ENCODE measurements at places on chromosomes 2 and 18.

- DNase-seq, result peak; percentile 19
Measured at GRCh38 chr2:85185431-85185940, 52.3 kb downstream of the TCF7L1 start.

DNA sequence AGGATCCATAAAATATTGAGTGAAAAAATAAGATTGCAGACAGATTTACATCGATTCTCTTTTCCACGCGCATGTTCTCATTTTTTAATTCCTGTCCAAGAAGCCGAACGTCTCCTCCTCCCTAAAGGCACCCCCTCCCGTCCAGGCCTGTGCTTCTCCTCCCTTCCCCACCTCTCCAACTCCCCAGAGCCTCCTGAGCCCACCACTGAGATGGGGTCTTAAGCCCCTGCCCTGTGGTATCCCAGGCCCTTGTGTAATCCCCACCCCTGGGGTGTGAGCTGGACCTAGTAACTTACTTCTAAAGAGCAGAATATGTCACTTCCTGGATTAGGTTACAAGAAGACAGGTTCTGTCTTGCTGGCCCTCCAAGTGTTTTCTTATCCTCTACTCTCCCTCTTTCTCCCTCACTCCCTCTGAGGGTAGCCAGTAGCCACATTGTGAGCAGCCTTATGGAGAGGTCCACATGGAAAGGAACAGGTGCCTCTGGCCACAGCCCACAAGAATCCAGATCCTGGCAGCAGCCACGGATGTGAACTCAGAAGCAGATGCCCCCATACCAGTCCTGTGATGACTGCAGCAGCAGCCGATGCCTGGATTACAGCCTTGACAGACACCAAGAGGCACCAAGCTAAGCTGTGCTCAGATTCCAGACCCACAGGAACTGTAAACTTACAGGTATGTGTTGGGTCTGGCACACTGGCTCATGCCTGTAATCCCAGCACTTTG is 39.6 kb upstream of the OTOS start:
- no peak for DNase-seq

- DNase-seq, result no peak
Measured at GRCh38 chr2:167784084-167784425, 463.3 kb downstream of the STK39 start.

DNA sequence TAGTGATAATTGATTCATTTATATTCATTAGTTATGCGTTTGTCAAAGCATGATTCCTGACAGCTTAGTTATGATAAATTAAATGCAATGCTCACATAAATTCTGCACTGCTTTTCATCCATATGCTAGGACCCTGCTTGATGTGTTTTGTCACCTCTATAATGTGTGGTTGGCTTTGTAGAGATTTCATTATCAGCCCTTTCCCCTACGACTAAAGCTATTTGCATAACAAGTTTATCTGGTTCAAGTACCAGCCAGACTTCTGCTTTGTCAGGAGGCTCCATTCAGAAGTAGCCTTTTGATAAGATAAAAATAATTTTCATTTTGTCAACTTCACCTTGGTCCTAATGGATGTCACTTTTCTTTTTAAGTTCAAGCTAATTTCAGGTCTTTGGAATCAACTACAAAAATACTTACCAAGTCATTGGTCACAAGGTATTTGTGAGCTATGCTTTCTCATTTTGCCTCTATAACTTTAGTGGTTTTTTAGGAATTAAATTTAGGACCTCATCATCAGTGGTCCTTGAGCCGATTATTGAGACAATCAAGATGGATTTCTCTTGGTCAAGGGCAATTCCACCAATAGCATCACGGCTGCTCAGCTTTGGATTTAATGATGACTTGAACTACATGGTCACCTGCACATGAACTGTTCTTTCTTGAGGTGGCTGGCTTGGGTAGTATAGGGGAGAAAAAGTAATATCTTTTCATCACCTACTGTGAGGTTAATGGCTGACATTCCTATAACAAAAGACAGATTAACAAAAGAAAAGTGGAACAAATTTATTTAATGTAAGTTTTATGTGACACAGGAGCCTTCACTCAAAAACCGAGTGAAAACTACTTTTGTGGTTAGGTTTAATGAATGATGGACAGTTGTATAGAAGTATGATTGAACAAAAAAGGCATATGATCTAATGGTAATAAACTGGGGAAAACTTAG is 162.1 kb downstream of the MYO3B start:
- DNase-seq, result no peak

GRCh38 chr2:219512524-219513216 is 1.6 kb upstream of the ASIC4 start:
- no peak for DNase-seq

DNA sequence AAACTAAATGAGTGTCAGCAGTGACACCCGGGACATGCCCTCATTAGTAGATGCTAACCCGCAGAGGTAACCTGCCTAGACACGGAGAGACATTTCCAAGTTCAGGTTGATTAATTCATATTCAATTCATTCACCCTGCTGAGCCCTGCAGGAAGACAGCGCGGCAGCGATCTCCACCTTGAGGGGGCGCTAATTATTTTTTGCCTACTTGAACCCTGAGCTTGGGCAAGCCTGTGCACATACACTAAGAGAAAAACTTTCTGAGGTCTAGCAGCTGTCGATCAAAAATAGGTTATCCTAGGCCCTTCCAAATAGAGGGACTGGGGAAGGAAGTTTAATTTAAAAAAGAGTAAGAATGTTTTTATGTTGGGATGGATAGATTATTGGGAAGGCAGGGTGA is 1.3 kb upstream of the LYPD6 start:
- no peak for DNase-seq

- no peak for DNase-seq
Measured at GRCh38 chr2:231960810-231961348, 634 bp upstream of the DIS3L2 start.

- DNase-seq, result peak; percentile 9
Measured at GRCh38 chr2:1744151-1744445, 217 bp downstream of the PXDN start.

Data from activated CD4-positive, alpha-beta memory T cell treated with anti-CD3 and anti-CD28 coated beads, Interleukin-2, amount 10 ng/mL, durations not matched to agents 7 days and 5 days (primary cell).